ENCODE measurements at places on chromosomes 7 and 10. TPM values are rescaled to one million over a fixed set of nuclear protein-coding genes. Genes with fewer than 3 reads are reported as not detected.

DNA sequence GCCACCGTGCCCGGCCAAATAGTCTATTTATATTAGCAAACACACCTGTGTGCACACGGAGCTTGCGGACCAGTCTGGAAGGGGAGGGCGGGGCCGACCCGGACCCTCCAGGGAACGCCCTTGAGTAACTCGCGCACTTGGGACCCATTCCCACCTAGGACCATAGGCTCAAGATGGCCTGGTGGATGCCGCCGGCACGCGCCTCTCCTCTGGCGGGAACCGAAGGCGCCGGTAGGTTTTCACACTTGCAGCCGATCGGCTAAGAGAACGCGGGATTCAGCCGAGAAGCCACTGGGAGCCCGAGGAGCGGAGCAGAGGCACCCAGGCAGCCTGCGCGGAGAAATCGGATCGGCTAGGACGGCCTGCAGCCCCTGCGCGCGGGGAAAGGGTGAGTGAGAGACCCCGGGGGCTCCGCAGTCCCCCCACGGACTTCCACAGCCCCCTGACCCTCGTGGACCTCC lies 18.9 kb downstream of the IFT22 start:
- no peak for ATAC-seq

- no peak for ATAC-seq
These were observed 123.4 kb downstream of the MAD1L1 start for GRCh38 chr7:2109251-2109872.

- ATAC-seq, result peak; percentile 78
These were observed 7.8 kb downstream of the LIPM start for GRCh38 chr10:88810196-88810961.

DNA sequence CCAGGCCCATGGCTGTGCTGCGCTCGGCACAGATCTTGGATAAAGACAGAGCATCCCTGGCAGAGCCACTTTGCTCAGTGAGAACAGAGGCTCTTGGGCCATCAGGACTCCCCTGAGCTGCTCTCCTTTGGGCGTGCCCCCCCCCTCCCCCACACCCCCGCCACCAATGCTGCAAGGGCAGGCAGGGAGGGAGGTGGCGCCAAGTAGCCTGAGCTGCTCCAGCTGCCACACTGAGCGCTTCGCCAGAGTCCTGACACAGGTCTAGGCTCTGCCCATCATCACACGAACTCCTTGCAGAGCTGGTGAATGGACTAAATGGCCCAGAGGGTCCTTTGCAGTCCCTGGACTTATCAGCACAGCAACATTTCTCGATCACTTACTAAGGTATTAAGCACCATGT lies 12.5 kb downstream of the AKR1B1 start:
- no peak for ATAC-seq

GRCh38 chr7:85177316-85177715 lies 9.5 kb downstream of the SEMA3D start:
- ATAC-seq, result no peak

GRCh38 chr10:80100861-80101695 lies 22.6 kb downstream of the TMEM254 start:
- ATAC-seq, result no peak

DNA sequence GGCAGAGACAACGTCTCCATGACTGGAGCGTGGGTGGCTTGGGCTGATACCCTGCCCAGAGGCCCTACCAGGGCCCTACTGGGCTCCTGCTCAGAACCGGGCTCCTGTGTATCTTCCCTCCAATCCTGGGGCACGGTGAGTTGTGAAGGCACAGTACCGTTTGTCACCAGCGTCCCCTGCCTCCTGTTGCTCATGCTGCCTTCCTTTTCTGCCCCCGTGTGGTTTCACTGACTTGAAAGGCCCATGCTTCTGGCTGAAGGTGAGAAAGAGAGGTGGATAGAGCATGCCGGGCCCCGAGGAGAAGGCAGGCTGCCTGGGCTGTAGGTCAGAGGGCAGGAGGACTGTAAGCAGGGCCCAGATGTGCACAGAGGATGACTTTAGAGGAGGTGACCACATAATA lies 9.1 kb upstream of the DMBT1 start:
- ATAC-seq, result peak; percentile 95

The NAPEPLD gene
- 9.4 TPM for total RNA-seq

The SLC26A3 gene
- not detected for total RNA-seq

The POU6F2 gene
- total RNA-seq, result 0.16 TPM

The ANXA8 gene
- not detected for total RNA-seq
